Tracheal epithelial cell (primary cell): ENCODE measurements at places on chromosomes 11 and 22. TPM values are rescaled to one million over a fixed set of nuclear protein-coding genes. Genes with fewer than 3 reads are reported as not detected.

Gene RAB36
- 0.64 and 2.7 TPM in 2 replicates for total RNA-seq

Gene TIGD3
- total RNA-seq, result under 0.01 and 0.43 TPM in 2 replicates

Gene MFNG
- 0.43 and 2.2 TPM in 2 replicates for total RNA-seq

Gene ACRV1
- total RNA-seq, result under 0.01 TPM in 1 of 2 replicates, not detected in the other

Gene CABP7
- not detected in 2 replicates for total RNA-seq
